ENCODE measurements at places on chromosomes 4 and X. TPM values are rescaled to one million over a fixed set of nuclear protein-coding genes. Genes with fewer than 3 reads are reported as not detected.

GRCh38 chr4:152193059-152193458 is 342.8 kb downstream of the FBXW7 start:
- no peaks in the 10 kb centered on the region for H3K27me3 ChIP-seq
- H3K4me1 ChIP-seq: no peaks in the 10 kb centered on the region
- no peak for DNase-seq
- H3K4me3 ChIP-seq: no peak overlapping the region

DNA sequence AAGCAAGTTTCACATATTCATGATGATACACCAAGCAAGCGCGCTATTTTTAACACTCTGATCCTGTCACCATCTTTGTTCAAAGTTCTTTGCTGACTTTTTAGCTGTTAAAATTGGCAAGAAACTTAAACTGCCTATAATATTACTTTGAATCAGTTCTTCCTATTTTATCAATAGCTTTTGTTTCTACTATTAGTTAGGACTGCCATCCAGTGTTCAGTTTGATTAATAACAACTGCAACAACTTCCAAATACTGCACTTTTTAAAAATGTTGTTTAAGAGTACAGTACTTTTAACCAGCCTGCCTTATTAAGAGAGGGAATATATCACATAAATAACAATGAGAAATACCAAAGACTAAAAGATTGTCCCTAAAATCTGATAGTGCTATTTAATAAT is 614.3 kb downstream of the FAM133A start:
- no peaks in the 10 kb centered on the region for H3K36me3 ChIP-seq
- H3K27me3 ChIP-seq: no peaks in the 10 kb centered on the region
- H3K4me1 ChIP-seq: no peaks in the 10 kb centered on the region
- no peak overlapping the region for H3K27ac ChIP-seq
- no peak for DNase-seq

PCDH7 gene
- total RNA-seq: 21.0 TPM

TRAM1L1 gene
- total RNA-seq: not detected

DNA sequence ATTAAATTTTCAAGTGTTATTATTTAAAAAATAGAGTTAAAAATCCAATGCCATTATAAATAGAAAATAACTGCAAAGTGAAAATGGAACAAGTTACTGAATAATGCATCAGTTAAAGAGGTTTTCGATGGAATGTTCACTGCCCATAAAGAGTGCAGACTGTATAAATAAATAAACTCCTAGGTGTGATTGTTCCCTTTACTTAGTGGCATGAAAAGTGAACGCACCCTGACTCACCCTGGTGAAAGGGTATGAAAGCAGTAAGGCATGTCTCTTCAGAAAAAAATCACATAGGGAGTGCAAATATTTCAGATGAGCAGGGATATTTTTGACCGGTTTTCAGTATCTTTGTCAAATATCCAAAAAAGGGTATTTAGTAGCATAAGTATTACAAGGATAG is 387.8 kb downstream of the DCAF12L2 start:
- no peak for DNase-seq
- no peaks in the 10 kb centered on the region for H3K4me1 ChIP-seq
- no peak overlapping the region for H3K27ac ChIP-seq
- H3K4me3 ChIP-seq: no peak overlapping the region

GRCh38 chr4:104163820-104164219 is 330.9 kb downstream of the CXXC4 start:
- H3K4me3 ChIP-seq: no peak overlapping the region
- H3K27me3 ChIP-seq: no peaks in the 10 kb centered on the region
- H3K27ac ChIP-seq: no peak overlapping the region
- no peaks in the 10 kb centered on the region for H3K36me3 ChIP-seq

- H3K27me3 ChIP-seq: no peaks in the 10 kb centered on the region
- H3K36me3 ChIP-seq: no peaks in the 10 kb centered on the region
- peak overlapping the region; percentile 70 for H3K27ac ChIP-seq
- no peak overlapping the region for H3K4me3 ChIP-seq
Measured at GRCh38 chr4:169222761-169223160, 48.0 kb downstream of the SH3RF1 start.

DNA sequence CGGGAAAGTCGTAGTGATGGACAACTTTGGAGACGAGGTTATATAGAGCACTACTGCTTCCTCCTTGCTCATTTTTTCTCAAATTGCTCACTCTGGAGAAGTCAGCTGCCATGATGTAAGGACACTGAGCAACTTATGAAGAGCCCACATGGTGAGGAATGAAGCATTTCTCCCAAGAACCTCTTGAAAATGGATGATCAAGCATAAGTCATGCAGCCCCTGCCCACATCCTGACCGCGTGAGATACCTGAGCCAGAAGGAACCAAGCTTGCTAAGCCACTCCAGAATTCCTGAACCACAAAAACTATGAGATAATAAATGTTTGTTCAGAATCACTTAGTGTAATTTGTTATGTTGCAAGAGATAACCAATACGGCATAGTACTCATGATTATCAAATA is 42.8 kb downstream of the PDE5A start:
- no peak for DNase-seq
- no peak overlapping the region for H3K27ac ChIP-seq
- H3K36me3 ChIP-seq: no peaks in the 10 kb centered on the region
- H3K27me3 ChIP-seq: no peaks in the 10 kb centered on the region
- peaks cover 29% of the 10 kb centered on the region for H3K4me1 ChIP-seq

CT45A5 gene
- total RNA-seq: not detected

GRCh38 chr4:151797131-151797530 is 36.3 kb upstream of the GATB start:
- no peak overlapping the region for H3K4me3 ChIP-seq
- peak overlapping the region; percentile 71 for H3K27ac ChIP-seq
- H3K4me1 ChIP-seq: no peaks in the 10 kb centered on the region
- peak; percentile 53 for DNase-seq

TMEM187 gene
- 1.6 TPM for total RNA-seq

DNA sequence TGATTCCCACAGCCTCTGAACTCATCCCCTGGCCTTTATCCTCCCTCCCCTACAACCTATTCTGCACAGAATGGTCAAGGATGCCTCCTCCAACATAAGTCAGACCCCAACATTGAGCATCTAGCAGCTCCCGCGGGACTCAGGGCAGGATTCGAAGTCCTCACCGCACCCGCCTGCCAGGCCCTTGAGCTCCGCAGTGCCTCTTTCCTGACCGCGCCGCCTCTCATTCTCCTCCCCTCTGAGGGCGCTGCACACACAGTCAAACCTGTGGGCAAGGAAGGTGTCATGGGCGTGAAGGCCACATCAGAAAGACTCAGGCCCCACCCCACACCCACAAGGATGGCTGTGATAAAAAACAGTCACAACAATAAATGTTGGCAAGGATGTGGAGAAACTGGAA is 84.1 kb downstream of the CPZ start:
- H3K4me1 ChIP-seq: no peaks in the 10 kb centered on the region
- no peak overlapping the region for H3K27ac ChIP-seq
- H3K27me3 ChIP-seq: peaks cover 6% of the 10 kb centered on the region
- H3K36me3 ChIP-seq: no peaks in the 10 kb centered on the region
- no peak overlapping the region for H3K4me3 ChIP-seq
- no peak for DNase-seq

GRCh38 chr4:55503169-55503568 is 43.5 kb downstream of the CLOCK start:
- H3K4me1 ChIP-seq: no peaks in the 10 kb centered on the region
- no peaks in the 10 kb centered on the region for H3K36me3 ChIP-seq
- no peak overlapping the region for H3K27ac ChIP-seq
- no peak for DNase-seq
- no peaks in the 10 kb centered on the region for H3K27me3 ChIP-seq
- no peak overlapping the region for H3K4me3 ChIP-seq

UBE2A gene
- 65.0 TPM for total RNA-seq

DNA sequence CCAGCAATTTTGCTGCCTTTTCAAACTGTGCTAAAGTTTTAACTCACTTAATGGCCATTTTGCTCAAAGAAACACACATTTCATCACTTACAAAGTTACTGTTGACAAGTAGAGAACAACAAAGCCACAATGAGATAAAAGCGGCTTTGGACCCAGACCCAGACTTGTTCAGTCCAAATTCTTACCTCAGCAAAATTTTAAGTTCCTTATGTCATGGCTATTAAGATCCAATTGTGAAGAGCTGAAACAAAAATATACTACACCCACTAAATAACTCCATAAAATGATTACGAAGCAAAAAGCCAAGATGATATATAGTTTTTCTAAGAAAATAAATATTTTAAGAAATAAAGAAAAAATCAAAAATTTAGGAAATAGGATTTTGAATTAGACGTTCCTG is 137.0 kb upstream of the INPP4B start:
- no peaks in the 10 kb centered on the region for H3K36me3 ChIP-seq
- no peaks in the 10 kb centered on the region for H3K27me3 ChIP-seq
- H3K4me3 ChIP-seq: no peak overlapping the region
- no peak overlapping the region for H3K27ac ChIP-seq
- DNase-seq: no peak

NALF2 gene
- total RNA-seq: 0.48 TPM

GRCh38 chrX:42615161-42615563 is 162.8 kb downstream of the PPP1R2C start:
- no peaks in the 10 kb centered on the region for H3K27me3 ChIP-seq
- no peak overlapping the region for H3K27ac ChIP-seq
- no peak overlapping the region for H3K4me3 ChIP-seq

DNA sequence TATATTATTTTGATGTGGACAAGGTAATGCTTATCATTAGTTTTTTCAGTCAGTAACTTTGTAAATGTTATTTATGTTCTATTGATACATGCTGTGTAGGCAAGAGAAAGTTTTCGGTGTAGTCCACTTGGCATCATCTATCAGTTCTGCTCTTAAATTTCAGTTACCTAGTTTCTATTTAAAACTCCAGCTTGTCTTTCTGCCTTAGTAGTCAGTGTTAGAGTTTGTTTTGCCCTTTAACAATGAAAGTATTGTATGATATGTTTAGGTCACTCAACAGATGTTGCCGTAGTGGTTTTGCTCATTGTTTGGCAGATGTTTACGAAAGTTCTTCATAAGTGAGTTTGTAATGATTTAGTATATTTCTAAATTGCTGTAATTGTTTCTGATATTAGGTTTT is 34.9 kb upstream of the FHDC1 start:
- H3K36me3 ChIP-seq: no peaks in the 10 kb centered on the region
- DNase-seq: no peak
- H3K4me3 ChIP-seq: no peak overlapping the region
- H3K27ac ChIP-seq: no peak overlapping the region
- H3K4me1 ChIP-seq: peaks cover 13% of the 10 kb centered on the region
- no peaks in the 10 kb centered on the region for H3K27me3 ChIP-seq

- no peaks in the 10 kb centered on the region for H3K27me3 ChIP-seq
- peaks cover 16% of the 10 kb centered on the region for H3K4me1 ChIP-seq
- no peak for DNase-seq
Measured at GRCh38 chr4:139814323-139815015, 148.8 kb downstream of the MGST2 start.

CENPC gene
- 24.2 TPM for total RNA-seq

RHOXF2 gene
- total RNA-seq: not detected

SUPT20HL2 gene
- not detected for total RNA-seq

DNA sequence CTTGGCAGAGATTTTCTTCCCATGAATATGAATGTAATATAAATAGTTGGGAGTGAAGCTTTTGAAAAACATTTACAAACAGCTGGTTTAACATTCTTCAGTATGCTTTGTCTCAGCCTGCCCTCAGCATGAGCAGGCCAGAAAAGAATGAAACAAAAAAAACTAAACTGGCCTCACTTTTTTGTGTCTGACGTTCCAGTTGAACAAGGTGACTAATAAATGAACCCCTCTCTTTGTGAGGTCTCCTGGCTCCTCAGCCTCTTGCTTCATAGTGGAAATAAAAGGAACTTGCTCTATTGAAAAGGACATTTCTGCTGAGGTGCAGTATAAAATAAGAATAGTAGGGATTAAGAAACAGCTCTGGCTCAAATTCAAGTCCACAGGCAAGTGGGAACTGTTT is 9.4 kb downstream of the CHST7 start:
- no peak overlapping the region for H3K4me3 ChIP-seq
- H3K4me1 ChIP-seq: no peaks in the 10 kb centered on the region
- no peaks in the 10 kb centered on the region for H3K36me3 ChIP-seq
- no peaks in the 10 kb centered on the region for H3K27me3 ChIP-seq
- H3K27ac ChIP-seq: no peak overlapping the region

GRCh38 chrX:54602563-54602962 is 72.5 kb downstream of the GNL3L start:
- DNase-seq: no peak
- H3K27me3 ChIP-seq: no peaks in the 10 kb centered on the region
- H3K36me3 ChIP-seq: no peaks in the 10 kb centered on the region
- no peak overlapping the region for H3K4me3 ChIP-seq

Data from transverse colon (tissue), 4 donors.